ENCODE measurements at places on chromosomes 2 and 18.
A peak's percentile ranks its signal among the peaks of the same experiment; 100 is the strongest.

DNA sequence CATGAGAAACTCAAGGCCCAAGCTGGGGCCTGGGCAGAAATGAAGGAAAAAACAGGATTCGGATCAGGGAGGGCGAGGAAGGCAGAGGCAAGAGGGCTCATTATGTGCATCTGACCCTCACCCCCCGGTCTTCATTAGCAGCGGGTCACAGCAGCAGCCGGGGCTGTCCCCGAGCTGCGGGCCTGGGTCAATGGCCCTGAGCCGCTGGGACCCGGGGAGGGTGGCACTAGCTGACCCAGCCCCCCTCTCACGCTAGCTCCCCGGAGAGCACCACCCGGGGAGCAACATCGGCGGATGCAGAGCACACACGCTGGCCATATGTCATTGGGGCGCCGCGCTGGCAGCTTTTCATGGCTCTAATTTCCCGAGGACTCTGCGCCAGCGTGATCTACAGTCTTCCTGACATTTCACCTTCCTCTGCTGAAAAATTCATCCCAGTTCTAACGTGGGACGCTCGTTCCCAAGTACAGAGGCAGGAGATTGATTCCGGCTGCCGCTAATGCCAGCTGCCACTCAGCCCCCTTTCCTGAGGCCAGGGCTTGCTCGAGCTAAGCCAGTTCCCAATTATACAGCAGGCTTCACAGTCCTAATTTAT is 63.7 kb downstream of the EIPR1 start:
- DNase-seq: no peak

DNA sequence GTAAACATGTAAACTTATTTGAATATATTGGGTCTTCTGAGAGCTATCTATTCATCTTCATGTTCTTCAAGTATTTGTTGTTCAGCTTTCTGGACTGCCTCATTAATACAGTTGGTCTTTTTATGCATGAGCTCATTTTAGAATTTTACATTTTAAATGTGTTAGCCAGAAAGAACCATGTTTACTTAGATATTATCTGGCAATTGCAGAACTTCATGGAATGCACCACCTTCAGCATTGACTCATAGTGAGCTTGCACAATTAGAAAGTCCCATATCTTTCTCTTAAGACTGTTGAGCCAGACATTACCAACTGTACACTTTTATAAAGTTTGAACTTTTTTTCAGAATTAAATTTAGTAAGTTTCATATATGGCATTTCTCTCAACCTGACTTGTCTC is 536.7 kb downstream of the RIT2 start:
- no peak for DNase-seq

DNA sequence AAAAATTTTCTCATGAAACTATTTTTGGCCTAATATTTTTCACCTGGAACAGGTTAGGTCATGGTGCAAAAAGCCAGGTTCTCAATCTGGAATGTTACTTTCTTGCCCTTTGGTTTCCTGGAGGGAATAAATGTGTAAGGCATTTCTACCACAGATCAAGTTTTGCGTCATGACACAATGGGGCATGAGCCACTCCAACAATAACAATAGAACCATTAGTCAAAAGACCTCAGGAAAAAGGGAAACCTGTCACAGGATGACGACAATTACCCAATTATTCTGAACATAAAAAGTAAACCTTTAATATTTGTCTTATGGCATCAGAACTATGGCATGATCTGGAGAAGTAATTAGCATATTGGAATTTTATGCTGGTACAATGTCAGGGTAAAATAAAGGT is 88.2 kb upstream of the HNRNPA3 start:
- no peak for DNase-seq

GRCh38 chr2:105754011-105754410 is 9.3 kb downstream of the NCK2 start:
- DNase-seq: peak; percentile 31

- DNase-seq: no peak
These were observed 312 bp downstream of the NR4A2 start for GRCh38 chr2:156332284-156332533.

GRCh38 chr2:51510303-51510702 is 478.4 kb upstream of the NRXN1 start:
- DNase-seq: no peak

DNA sequence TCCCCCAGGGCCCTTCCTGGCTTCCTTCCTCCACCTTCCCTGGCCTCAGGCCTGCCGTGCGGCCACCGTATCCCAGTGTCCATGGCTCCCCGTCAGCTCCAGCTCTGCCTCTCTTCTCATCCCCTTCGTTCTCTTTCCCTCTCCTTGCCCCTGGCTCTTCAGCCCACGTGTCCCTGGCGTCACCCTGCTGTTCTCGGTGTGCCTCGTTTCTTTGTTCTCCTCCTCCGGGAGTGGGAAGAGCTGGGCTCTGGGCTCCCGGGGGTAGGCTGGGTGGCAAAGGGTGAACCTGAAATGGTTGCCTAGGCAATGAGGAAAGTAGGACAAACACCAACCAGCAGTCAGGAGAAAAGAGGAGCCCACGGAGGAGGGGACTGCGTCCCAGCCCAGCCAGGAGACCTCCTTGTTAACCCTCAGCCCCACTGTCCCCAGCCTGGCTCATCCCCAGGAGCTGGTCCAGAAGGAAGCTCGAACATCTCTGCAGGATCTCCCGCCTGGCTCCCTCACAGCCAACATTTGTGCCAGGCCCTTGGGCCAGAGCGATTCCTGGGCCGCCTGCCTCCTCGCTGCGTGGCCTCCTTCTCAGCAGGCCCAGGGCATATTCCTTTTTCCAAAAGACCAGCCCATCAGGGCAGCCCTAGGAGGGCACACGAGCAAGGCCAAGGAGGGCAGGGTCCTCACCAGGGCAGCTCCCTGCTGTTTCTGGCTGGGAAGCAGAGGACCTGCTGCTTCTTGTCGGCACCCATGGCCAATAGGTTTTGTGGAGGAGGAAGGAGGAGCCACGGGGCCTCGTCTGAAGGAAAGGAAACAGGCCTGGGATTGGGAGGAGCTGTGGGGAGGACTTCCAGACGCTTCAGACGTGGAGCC is 30.9 kb upstream of the DNMT3A start:
- DNase-seq: no peak

Measured in stimulated activated CD4-positive, alpha-beta T cell treated with anti-CD3 and anti-CD28 coated beads, Interleukin-2, amount 100 ng/mL, for 24 hours (primary cell).